ENCODE measurements at places on chromosomes 3 and 15. TPM values are rescaled to one million over a fixed set of nuclear protein-coding genes. Genes with fewer than 3 reads are reported as not detected.
A peak's percentile ranks its signal among the peaks of the same experiment; 100 is the strongest.

GRK7 gene
- total RNA-seq, result not detected

GPR149 gene
- not detected for total RNA-seq

DNA sequence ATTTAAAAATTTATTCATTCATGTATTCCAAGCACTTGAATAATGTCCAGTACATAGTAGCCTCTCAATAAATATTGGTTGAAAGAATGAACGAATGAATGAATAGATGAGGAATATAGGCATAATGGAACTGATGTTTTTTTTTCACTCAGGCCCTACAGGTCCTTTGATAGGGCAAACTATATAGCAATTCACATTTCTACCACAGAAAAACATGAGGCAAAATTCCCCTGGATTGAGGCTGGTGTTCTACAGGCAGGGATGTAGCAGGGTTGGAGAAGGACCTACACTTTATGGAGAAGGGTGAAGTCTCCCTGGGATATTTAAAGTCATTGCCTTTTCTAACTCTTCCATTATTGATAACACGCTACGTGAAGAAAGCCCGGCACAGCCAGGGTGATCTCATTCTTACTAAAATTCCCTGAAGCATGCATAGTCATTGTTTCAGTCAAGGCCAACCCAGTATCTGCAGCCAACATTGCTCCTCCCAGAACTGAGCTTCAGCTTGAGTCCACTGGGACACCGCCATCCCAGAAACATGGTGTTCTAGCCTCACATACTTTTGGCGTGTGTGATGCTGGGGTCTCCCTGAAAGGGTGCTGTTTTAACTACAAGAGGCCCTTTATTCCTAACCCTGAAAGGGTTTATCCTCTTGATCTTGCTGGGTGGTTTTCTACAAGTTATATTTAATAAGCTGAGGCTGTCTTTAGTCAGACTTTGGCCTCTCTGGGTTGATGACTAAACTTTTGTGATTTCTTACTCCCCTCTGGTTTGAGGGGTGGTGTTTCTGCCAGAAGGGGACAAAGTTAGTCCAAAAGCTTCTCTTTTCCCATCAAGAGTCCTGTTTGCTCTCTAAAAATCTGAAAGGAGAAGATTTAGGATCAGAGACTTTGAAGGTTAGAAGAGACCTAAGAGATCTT lies 25.9 kb upstream of the FBN1 start:
- H3K4me3 ChIP-seq, result no peak overlapping the region
- H3K27ac ChIP-seq, result peak overlapping the region; percentile 63
- DNase-seq, result no peak
- no peaks in the 10 kb centered on the region for H3K4me1 ChIP-seq
- no peaks in the 10 kb centered on the region for H3K36me3 ChIP-seq

GRCh38 chr3:195911041-195911945 lies 2.9 kb upstream of the TNK2 start:
- H3K27me3 ChIP-seq, result no peaks in the 10 kb centered on the region
- no peak overlapping the region for H3K4me3 ChIP-seq
- DNase-seq, result no peak
- no peaks in the 10 kb centered on the region for H3K36me3 ChIP-seq
- H3K27ac ChIP-seq, result no peak overlapping the region

DNA sequence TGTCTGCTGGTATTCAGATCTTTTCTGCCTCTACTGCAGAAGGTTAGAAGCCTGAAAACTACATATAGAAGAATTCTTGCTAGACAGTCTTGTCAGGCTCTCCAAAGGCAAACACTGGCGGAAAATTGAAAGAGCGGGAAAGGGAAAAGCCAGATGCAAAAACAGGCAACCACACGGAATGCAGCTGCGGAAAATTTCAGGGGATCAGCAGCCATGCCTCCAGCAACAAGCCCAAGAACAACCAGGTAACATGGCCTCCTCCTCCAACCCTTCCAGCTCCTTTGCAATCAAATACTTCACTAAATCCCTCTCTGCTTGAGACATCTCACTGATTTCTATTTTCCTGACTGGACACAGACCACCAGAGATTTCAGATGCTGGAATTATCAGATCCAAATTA lies 9.6 kb downstream of the UBP1 start:
- no peak overlapping the region for H3K4me3 ChIP-seq
- peaks cover 63% of the 10 kb centered on the region for H3K4me1 ChIP-seq
- H3K36me3 ChIP-seq, result no peaks in the 10 kb centered on the region
- no peak overlapping the region for H3K27ac ChIP-seq

- H3K27me3 ChIP-seq, result no peaks in the 10 kb centered on the region
- H3K36me3 ChIP-seq, result no peaks in the 10 kb centered on the region
- no peak for DNase-seq
- H3K4me3 ChIP-seq, result peak overlapping the region; percentile 56
Measured at GRCh38 chr3:126213379-126214028, 33.1 kb upstream of the ALDH1L1 start.

- no peak for DNase-seq
Measured at GRCh38 chr3:58742239-58742638, 75.7 kb upstream of the FAM3D start.

DNA sequence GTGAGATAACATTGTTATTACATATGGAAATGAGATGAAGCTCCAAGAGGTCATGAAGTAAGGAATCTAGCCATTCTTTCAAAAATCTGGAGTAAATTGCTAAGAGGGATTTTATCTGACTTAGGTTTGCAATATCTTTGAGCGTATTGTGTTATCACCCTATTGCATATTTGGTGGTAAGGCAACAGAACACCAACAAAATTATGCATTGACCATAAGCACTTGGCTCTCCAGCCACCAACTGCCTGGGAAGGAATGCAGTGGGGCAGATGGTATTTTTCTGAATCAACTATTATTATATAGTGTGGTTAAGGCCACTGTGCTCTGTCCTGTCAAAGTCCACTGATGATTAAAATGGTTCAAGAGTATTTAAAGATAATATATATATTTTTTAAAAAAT lies 287.9 kb upstream of the SEMA6D start:
- H3K27ac ChIP-seq, result no peak overlapping the region
- H3K4me1 ChIP-seq, result no peaks in the 10 kb centered on the region
- no peak for DNase-seq
- H3K36me3 ChIP-seq, result no peaks in the 10 kb centered on the region
- H3K27me3 ChIP-seq, result no peaks in the 10 kb centered on the region

CTXND1 gene
- 0.42 TPM for total RNA-seq

DNA sequence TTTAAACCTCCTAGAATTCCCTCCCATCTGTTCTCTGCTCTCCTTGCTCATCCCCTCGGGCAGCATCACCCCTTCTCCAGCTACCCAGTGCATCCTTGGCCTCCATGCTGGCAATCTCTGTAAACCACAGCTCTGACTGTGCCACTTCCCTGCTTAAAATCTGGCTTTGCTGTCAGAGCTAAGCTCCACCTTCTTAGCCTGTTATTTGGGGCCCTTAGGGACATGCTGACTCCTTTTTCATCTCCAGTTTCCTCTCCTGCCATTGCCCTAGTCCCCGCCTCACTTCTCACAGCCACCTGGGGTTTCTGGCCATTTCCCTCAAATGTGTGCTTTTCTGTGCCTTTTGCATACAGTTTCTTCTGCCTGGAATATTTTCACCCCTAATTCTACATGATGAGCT lies 5.7 kb downstream of the SLC6A20 start:
- H3K4me3 ChIP-seq, result no peak overlapping the region
- H3K27ac ChIP-seq, result no peak overlapping the region
- no peaks in the 10 kb centered on the region for H3K36me3 ChIP-seq
- peak; percentile 70 for DNase-seq
- peaks cover 4% of the 10 kb centered on the region for H3K4me1 ChIP-seq

- H3K4me3 ChIP-seq, result no peak overlapping the region
- H3K4me1 ChIP-seq, result peaks cover 22% of the 10 kb centered on the region
- H3K27me3 ChIP-seq, result no peaks in the 10 kb centered on the region
- no peaks in the 10 kb centered on the region for H3K36me3 ChIP-seq
Measured at GRCh38 chr3:102207151-102207571, 227.7 kb upstream of the ZPLD1 start.

GRCh38 chr3:54882129-54882833 lies 45.6 kb downstream of the LRTM1 start:
- H3K4me3 ChIP-seq, result no peak overlapping the region
- H3K27me3 ChIP-seq, result no peaks in the 10 kb centered on the region
- DNase-seq, result no peak
- no peaks in the 10 kb centered on the region for H3K36me3 ChIP-seq

DNA sequence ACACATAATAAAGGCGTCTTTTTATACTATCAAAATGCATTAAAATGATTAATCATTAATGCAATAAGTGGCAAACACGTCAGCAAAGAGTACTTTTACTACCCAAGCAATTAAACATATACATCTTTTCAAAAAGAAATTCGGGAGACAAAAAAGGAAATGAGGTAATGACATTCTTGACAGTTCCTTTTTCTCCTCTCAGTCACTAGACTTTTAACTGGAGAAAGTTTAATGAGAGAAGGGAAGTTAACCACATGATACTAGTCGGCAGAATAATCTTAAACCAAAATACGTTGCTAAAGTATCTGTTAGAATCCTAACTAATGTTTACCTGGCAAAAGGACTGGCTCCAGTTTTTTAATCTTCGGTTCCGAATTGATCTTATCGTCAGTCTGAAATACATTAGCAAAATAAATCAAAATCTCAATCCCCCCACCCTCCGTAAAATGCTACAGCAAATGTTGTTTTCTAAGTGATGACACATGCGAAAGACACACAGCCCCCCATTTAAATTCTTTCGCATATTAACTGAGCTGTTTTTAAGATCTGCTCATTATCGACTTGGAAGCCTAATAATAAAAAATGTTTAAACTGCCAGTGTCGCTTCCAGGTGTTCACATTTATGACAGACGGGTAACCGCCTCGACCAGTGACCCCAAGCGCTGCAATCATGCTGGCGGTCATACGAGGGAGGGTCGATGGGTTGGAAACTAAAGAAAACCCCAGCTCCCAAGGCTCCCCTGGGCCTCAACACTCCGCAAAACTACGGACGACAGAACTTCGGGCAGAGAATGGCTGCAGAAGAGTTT lies 778 bp downstream of the MTMR10 start:
- no peak for DNase-seq
- no peaks in the 10 kb centered on the region for H3K27me3 ChIP-seq
- H3K4me1 ChIP-seq, result peaks cover 49% of the 10 kb centered on the region
- peak overlapping the region; percentile 95 for H3K27ac ChIP-seq

- no peaks in the 10 kb centered on the region for H3K36me3 ChIP-seq
- no peaks in the 10 kb centered on the region for H3K27me3 ChIP-seq
- H3K4me1 ChIP-seq, result peaks cover 9% of the 10 kb centered on the region
- H3K4me3 ChIP-seq, result no peak overlapping the region
- H3K27ac ChIP-seq, result no peak overlapping the region
- no peak for DNase-seq
Measured at GRCh38 chr3:57815036-57815435, 58.9 kb downstream of the SLMAP start.

ZNF662 gene
- 11.6 TPM for total RNA-seq

CDV3 gene
- 176 TPM for total RNA-seq

DNA sequence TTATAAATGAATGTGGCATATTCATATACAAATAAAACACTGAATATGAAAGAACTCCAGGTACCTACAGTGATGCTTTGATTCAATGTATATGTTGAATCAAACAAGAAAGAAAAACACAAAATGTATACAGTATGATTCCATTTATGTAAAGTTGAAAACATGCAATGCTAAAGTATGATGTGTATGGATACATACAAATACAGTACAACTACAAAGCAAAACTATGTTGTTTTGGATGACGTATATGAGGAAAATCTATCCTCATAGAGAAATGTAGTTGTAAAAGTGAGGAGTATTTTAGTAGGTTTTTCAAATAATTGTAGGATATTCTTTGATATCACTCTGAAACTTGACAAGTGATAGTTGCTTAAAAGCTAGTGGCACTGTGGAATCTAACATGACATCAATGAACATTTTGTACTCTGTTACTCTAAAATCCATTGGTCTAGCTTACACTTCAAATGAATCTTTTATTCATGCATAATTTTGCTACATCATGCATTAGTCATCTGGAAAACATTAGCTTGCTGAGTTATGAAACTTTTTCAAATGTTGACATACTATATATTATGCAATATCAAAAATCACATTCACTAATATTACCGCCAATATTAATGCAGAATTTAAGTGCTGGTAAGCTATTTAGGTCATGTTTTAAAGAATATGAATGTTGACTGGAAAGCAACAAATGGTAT lies 278.1 kb upstream of the CHRNA7 start:
- no peak overlapping the region for H3K27ac ChIP-seq
- H3K4me3 ChIP-seq, result no peak overlapping the region
- DNase-seq, result no peak
- no peaks in the 10 kb centered on the region for H3K27me3 ChIP-seq

GRCh38 chr3:177357352-177358090 lies 160.2 kb upstream of the TBL1XR1 start:
- H3K36me3 ChIP-seq, result no peaks in the 10 kb centered on the region
- no peak for DNase-seq
- peak overlapping the region; percentile 59 for H3K4me3 ChIP-seq
- H3K4me1 ChIP-seq, result peaks cover 71% of the 10 kb centered on the region

- no peak overlapping the region for H3K4me3 ChIP-seq
- H3K4me1 ChIP-seq, result no peaks in the 10 kb centered on the region
- no peaks in the 10 kb centered on the region for H3K27me3 ChIP-seq
- no peak for DNase-seq
- H3K36me3 ChIP-seq, result peaks cover 9% of the 10 kb centered on the region
- no peak overlapping the region for H3K27ac ChIP-seq
Measured at GRCh38 chr3:51224283-51224682, 160.8 kb upstream of the MANF start.

DNA sequence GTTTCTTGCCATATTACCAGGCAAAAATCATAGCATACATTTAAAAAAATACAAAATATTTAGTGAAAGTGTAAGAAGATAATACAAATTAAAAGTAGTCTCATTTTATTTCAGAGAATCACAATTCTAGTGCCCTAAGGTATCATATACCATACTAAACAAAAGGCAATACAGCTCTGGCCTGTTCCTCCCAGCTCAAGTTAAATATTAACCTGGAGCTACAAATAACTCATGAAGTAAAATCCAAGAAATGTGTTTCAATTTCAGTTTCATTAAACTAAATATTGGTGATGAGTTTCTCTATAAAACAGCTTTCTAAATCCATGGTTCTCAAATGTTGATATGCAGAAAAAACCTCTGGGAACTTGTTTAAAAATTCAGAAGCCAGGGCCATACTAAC lies 67.7 kb downstream of the INO80 start:
- H3K27ac ChIP-seq, result no peak overlapping the region
- no peaks in the 10 kb centered on the region for H3K4me1 ChIP-seq
- H3K27me3 ChIP-seq, result no peaks in the 10 kb centered on the region
- DNase-seq, result no peak
- H3K36me3 ChIP-seq, result peaks cover 78% of the 10 kb centered on the region

- no peak for DNase-seq
- H3K36me3 ChIP-seq, result no peaks in the 10 kb centered on the region
- H3K27me3 ChIP-seq, result no peaks in the 10 kb centered on the region
- peaks cover 10% of the 10 kb centered on the region for H3K4me1 ChIP-seq
Measured at GRCh38 chr15:58522391-58522790, 90.6 kb downstream of the LIPC start.

- H3K27ac ChIP-seq, result peak overlapping the region; percentile 97
- no peaks in the 10 kb centered on the region for H3K27me3 ChIP-seq
- H3K4me3 ChIP-seq, result peak overlapping the region; percentile 95
- H3K36me3 ChIP-seq, result no peaks in the 10 kb centered on the region
- H3K4me1 ChIP-seq, result peaks cover 52% of the 10 kb centered on the region
- DNase-seq, result no peak
Measured at GRCh38 chr3:159763011-159763601, 225.5 kb upstream of the IL12A start.
